ENCODE measurements at places on chromosomes 3 and 15.

GRCh38 chr3:117248153-117248552 is 538.6 kb downstream of the TUSC7 start:
- no peak for DNase-seq

DNA sequence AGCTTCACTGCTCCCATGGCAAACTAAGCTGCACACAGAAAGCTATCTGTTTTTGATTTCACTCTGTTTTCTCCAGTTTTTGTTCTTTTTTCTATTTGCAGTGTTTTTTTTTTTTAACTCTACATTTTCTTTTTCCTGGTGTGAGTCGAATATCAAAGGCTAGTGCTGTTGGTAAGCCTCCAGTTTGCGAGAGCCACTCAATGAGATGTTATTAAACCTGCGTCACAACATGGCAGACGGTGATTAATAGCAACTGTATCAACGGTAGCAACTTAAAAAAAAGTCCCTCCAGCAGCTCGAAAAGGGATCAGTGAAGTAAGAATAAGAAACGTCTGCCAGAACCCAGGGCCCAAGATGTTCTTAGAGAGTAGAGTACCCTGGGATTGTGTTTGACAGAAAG is 84.1 kb downstream of the MEIS2 start:
- DNase-seq: peak; percentile 42

GRCh38 chr15:67785431-67785830 is 39.9 kb upstream of the SKOR1 start:
- no peak for DNase-seq

GRCh38 chr3:9986230-9986725 is 363 bp downstream of the EMC3 start:
- no peak for DNase-seq

GRCh38 chr3:171700653-171701052 is 109.6 kb downstream of the PLD1 start:
- no peak for DNase-seq

DNA sequence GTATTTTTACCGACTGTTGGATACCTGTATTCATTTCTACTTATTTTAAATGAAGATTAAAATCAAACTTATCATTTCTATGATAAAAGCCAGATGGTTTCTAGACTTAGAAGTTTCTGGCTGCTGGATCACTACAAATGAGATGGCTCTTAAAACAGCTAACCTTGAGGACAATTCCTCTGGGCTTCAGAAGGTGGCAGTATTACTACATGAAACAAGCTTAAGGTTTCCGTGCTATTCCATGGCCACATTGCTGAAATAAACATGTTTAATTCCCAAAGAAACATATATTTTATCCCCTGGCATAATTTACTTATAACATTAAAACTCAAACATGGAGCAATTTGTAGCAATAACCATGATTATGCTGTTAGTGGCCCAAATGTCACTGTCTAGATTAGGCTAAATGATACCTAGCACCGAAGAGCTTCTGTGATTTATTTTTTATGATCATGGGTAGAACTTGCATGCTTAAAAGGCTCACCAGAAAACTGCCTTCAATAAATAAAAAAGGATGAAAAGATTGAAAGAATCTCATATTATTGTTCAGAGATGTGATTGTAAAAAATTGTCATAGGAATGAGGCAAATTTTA is 204.0 kb upstream of the NANOGP8 start:
- peak; percentile 89 for DNase-seq

DNA sequence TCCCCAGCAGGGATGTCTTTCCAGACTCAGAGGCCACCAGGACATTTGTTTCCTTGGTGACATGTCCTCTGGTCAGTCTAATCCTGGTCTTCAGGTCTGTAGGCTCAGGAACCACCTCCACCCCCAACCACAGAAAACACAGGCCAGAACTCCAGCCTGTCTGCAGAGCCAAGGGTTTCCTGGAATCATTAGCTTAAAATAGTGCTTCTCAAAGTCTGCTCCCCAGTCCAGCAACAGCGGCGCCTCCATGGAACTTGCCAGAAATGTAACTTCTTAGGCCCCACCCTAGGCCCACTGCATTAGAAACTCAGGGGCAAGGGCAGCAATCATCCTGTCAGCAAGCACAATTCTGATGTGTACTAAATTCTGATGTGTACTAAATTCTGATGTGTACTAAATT is 20.0 kb downstream of the SLC28A1 start:
- DNase-seq: no peak

- DNase-seq: no peak
Observed at GRCh38 chr3:150303768-150304167, 104.3 kb upstream of the TSC22D2 start.

DNA sequence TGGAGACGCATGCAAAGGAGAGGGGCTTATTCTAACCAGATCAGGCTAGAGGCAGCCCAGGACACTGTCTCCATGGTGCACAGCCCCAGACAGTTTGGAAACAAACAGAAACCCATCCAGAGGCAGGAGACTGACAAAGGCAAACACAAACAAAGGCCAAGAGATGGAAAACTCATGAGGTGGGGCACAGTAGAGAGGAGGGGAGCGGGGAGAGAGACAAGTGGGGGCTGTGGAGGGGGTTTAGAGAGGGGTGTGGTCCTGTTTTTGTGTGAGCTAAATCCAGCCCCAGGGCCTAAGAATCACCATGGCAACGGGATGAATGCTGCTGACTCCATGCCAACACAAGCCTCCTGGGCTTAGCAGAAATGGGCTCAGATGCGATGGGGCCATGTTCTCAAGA is 32.3 kb downstream of the PARP16 start:
- DNase-seq: no peak

DNA sequence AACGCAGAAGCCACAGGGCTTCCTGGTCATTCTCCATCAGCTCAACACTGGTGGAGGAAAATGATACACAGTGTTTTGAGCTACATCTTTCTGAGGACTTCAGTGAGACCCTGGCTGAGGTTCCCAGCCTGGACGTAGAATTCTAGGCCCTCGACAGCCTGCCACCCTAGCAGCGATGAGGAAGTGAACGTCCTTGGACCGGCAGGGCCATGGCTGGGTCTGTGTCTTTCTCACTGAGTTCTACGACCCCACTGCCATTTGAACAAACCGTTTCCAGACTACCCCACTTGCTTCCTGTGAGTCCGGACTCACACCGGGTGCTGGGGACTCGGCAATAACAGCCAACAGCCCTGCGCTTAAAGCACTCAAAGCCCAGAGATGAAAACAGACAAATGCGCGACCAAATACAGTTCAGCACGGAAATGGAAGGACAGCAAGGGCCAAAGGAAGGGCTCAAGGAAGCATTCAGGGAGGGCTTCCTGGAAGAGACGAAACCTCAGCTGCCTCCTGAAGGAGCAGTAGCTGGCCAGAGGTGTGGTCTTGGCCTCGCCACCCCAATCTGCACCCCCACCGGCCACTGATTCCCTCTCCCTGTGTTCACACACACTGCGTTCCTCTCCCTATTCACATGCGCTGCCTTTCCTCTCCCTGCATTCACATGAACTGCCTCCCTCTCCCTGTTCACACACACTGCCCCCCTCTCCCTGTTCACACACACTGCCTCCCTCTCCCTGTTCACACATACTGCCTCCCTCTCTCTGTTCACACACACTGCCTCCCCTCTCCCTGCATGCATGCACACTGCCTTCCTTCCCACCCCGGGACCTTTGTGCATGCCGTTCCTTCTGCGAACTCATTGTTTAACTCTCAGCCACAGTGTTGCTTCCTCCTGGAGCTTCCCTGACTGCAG is 136.3 kb upstream of the PRR20G start:
- no peak for DNase-seq

- no peak for DNase-seq
Observed at GRCh38 chr3:197027151-197027895, 2.3 kb downstream of the MELTF start.

DNA sequence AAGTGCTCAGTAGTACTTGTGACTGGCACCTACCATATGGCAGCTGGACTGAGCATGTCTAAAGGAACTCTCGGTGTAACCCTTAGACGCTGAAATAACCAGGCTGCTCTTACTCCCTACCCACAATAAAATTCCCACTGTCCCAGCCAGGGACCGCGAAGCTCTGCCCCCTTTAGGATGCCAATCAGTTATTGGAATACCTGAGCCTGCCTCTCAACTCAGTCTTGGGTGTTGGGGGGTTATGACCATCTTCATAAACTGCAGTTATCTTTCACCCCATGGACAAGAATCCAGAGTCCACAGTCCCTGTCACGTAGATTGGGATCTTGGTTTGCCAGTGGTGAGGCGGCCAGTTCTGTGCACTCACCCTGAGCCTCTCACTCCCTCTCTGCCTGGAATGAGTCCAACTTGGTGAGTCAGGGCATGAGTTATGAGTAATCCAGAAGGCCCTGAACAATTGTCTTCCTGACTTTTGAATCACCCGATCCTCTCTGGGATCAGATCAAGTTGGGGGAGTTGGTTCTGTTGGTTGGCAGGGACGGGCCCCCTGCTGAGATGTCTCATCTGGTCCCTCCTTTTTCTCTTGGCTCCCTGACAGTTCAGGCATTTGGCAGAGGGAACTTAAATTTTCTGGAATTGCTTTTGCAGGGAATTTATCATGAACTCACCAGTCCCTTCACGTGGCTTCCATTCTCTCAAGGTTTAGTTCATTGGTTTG is 120.1 kb upstream of the UBE2E1 start:
- DNase-seq: peak; percentile 97

- peak; percentile 52 for DNase-seq
Observed at GRCh38 chr3:10471054-10471688, 34.2 kb downstream of the ATP2B2 start.

DNA sequence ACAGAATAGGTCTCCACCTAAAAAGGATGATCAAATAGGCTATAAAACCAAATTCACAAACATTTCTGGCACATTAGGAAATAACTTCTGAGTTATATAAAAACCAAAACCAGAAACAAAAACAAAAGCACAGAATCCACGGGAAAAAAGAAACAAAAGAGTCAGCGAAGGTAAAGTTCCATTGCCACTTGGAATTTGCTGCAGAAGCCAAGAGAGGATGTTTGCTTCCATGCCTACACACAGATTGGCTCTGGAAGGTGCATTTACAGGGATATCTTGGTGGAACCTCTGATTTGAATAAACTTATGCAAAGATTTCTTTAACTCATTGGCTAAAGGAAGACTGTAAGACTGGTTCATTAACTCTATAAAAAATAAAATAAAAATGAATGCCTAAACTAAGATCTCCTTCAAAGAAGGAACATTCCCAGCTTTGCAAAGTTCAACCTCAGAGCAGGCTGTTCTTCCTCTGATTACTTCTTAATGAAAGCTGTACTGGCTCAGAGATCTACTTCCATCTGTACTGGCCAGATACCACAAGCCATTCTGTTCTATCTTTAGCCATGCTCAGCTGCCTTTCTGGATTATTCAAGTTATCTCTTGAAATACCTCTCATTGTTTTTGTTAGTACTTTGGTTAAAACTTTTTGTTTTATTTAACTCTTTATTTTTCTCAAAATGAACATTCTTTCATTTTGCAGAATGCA is 537.5 kb upstream of the CCDC54 start:
- DNase-seq: peak; percentile 68

DNA sequence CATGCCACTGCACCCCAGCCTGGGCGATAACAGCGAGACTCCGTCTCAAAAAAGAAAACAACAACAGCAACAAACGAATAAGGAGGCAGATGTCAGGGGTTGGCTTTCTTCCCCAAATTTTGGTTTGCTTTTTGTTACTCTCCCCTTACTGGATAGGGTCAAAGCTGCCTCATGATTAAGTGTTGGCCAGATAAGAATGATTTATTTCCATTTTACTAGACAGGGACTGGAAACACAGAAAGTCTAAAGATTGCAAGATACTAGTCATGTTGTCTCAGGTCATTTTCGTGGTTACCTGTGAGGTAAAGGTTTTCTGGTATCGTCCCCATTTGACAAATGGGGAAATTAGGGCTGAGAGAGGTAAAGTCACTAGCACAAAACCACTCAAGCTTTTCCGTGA is 18.6 kb upstream of the ETV5 start:
- no peak for DNase-seq

- DNase-seq: peak; percentile 48
Observed at GRCh38 chr3:123633530-123633929, 48.7 kb upstream of the HACD2 start.

- peak; percentile 30 for DNase-seq
Observed at GRCh38 chr3:40597441-40597840, 72.7 kb downstream of the ZNF621 start.

DNA sequence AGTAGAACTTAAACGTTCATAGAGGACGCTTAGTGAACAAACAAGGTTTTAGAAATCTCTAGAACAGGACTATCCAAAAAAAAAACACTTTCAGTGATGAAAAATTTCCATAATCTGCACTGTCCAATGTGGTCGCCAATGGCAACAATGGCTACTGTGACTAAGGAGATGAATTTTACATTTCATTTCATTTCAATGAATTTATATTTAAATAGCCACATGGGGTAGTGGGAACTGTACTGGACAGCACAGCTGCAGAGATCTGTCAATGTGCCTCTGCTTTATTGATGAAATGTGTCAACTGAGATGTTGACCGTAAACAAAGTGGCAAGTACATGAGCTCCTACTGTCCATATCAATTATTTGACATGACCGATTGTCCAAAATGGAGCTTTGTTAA is 222.5 kb downstream of the MAGI1 start:
- no peak for DNase-seq

DNA sequence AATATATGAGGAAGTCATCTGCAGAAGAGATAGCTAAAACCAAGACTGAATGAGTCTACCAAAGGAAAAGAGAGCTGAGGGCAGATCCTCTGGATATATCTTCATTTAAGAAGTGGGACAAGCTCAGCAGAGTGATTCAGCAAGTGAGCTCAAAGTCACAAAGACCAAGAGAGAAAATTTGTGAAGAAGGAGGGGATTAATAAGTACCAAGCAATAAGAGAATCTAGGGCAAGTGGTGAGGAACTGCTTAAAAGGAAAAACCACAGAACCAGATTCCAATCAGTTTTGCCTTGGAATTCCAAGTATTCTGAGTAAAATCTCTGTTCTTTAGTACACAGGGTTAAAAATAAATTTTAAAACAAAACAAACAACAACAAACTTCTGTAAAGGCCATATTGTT is 3.6 kb downstream of the EHHADH start:
- DNase-seq: peak; percentile 33

DNA sequence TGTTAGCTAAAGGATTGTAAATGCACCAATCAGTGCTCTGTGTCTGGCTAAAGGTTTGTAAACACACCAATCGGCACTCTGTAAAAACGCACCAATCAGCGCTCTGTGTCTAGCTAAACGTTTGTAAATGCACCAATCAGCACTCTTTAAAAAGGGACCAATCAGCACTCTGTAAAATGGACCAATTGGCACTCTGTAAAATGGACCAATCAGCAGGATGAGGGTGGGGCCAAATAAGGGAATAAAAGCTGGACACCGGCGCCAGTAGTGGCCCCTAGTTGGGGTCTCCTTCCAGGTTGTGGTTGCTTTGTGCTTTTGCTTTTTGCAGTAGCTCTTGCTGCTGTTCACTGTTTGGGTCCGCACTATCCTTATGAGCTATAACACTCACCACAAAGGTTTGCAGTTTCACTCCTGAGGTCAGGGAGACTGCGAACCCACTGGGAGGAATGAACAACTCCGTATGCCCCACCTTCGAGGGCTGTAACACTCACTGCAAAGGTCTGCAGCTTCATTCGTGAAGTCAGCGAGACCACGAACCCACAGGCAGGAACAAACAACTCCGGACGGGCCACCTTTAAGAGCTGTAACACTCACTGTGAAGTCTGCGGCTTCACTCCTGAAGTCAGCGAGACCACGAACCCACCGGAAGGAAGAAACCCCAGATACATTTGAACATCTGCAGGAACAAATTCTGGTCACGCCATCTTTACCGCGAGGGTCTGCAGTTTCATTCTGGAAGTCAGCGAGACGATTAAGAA is 1.1 kb upstream of the SUCLG2 start:
- no peak for DNase-seq

- no peak for DNase-seq
Observed at GRCh38 chr3:149470381-149470780, 4.1 kb upstream of the TM4SF4 start.
